IPS DF 6.9 (cell line): ENCODE measurements at places on chromosomes 4 and X.

GRCh38 chr4:23991444-23991843, 101.6 kb upstream of the PPARGC1A start:
- DNase-seq, result no peak

DNA sequence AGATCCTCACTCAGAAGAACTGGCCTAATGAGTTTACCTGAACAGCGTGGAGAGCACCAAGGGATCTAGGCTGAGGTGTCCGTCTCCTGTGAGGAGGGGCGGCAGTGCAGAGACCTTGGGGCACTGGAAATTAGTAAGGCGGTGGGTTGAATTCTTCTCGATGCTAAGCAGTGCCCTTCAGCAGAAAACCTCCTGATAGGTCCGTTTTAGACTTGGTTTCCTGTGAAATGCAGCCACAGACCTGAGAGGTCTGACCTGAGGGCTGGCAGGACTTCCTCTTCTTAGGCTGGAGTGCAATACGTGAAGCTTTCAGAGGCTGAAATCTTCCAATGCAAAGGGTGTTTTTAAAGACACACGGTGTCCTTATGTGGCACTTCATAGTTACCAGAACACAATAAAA, at the start of gene CLNK:
Gene CLNK, minus strand, starts transcription at position 138 of the 400 bp plus-strand sequence. CDS start 16,899 bp downstream, outside the sequence.
- DNase-seq, result no peak

DNA sequence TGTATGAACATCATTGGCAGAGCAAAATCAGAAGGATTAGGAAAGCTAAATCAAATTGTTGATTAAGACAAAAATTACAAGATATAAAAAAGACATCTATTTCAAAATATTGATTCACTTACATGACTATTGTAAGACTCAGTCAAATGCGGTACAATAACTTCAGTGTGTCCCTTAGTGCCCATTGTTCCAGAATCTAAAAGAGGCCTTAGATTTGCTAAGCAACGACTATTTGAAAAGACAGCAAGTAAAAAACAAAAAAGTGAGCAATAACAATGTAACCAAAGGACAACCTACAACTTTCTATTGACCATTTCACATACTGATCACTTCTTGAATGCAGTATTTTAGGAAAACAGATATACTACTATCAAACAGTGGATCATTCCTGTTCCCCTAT, 65.6 kb downstream of the UBA6 start:
- DNase-seq, result no peak

DNA sequence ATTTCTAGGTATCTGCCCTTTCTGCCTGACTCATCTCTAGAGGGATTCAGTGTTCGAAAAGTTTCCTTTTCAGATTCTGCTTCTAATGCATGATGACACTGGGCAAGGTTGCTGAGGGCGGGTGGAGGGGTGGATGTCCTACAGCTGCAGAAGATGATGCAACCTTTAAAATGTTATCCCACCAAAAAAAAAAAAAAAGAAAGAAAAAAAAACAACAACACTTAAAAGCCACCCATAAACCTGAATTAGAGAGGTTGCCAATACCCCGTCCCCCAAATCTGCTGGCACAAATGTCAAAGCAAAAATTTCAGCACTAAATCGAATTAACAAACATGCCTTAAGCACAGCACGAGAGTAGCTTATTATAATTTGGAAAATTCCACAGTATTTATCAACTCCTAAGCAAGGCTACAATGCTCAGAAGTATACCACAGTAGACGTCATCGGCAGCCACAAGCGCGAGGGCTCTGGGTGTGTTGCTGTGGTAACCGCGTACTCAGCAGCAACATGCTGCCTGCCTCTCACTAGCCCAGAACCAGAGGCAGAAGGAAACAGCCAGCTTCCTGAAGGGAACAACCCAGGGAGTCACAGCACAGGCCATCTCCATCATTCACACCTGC, 167.5 kb upstream of the MAP3K15 start:
- DNase-seq, result no peak

DNA sequence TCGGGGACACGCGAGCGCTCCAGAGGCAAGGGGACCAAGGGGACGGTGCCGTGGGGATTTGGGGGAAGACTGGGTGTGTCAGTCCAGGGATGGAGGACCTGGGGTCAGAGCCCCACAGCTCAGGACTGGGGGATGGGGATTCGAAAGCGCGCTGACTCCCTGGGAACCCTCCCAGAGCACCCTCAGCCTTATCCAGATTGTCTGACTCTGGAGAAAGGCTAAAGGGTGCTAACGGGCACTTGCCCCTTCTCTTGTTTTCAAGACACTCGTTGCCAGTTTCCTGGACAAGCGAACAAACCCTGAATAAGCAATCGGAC, 1.1 kb downstream of the DOCK11 start:
- DNase-seq, result no peak

DNA sequence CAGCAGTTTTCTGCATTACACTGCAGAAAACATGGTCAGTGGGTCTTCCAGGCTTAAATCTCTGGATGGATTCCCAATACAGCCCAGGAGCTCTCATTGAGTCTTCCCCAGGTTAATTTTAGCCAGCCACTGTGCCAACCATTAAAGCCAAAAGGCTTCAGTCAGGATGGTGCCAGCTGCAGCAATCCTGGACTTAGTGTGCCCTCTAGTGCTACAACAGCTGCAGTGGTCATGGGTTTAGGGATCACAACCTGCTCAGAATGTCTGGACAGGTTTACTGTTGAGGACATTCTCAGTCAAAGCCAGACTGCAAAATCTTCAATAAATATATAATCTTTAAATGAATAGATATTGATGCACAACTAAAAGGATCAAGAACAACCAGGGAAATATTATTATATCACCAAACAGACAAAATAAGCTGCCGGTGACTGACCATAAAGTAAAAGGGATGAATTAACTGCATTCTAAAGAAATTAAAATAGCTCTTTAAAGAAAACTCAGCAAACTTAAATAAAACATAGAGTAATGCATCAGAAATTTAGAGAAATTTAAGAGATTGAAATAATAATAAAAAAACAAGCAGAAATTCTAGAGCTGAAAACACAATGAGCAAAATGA, 639.9 kb downstream of the SPOCK3 start:
- DNase-seq, result peak; percentile 55

DNA sequence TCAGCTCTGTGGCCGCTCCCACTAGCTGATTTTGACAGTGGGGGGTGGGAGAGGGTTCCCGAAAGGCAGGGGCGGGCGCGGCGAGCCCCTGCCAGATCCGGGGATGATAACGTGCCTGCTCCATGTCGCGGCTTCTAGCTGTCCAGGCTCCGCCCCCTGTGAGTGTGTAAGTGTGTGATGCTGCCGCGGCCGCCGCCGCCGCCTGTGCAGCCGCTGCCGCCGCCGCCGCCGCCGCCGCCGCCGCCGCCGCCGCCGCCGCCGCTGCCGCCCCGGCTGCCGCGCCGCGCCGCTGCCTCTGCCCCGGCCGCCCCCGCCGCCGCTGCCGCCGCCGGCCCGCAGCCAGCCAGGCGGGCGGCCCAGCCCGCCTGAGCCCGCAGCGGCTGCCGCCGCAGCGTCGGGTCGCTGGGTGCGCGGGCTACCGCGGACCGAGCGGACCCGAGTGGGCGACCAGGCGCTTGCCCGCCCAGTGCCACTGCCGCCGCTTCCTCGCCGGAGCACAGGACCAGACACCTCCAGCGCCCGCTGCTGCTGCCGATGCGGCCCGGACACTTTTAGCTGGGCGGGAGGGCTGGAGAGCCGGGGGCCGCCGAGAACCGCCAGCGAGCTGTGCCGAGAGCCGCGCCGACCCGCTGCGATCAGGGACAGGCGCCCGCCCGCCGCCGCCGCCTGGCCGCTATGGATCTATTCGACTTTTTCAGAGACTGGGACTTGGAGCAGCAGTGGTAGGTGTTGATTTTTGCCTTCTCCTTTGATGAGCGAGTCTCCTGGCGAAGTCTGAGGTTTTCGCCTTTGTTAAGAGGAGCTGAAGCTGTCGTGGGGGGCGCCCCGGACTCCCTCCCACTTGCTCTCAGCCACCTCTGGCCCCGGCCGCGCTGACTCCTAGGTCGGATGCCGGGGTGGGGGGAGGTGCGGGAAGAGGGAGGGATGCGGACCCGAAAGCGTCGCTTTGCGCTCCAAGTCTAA, at the start of gene AFF2:
Gene AFF2, plus strand, starts transcription at position 195 of the 963 bp plus-strand sequence. Its CDS starts 481 bp downstream, at position 676.
- DNase-seq, result no peak

DNA sequence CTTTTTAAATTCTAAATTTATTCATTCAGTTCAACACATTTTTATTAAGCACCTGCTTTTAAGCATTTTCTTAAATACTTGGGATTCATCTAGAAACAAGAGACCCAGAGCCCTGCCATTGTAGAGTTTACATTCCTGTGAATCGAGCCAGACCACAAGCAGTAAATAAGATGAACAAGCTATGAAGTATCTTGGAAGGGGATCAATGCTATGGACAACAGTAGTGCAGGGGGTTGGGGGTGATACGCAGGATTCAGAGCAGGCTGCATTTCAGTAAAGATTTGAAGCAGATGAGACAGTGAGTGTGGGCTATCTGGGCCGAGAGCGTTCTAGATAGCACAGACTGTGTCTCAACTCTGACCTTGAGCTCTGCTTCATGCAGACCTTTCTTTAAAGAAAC, 35.1 kb downstream of the CLDN22 start:
- no peak for DNase-seq

- no peak for DNase-seq
Observed at GRCh38 chr4:110823251-110823650, 200.4 kb upstream of the PITX2 start.

DNA sequence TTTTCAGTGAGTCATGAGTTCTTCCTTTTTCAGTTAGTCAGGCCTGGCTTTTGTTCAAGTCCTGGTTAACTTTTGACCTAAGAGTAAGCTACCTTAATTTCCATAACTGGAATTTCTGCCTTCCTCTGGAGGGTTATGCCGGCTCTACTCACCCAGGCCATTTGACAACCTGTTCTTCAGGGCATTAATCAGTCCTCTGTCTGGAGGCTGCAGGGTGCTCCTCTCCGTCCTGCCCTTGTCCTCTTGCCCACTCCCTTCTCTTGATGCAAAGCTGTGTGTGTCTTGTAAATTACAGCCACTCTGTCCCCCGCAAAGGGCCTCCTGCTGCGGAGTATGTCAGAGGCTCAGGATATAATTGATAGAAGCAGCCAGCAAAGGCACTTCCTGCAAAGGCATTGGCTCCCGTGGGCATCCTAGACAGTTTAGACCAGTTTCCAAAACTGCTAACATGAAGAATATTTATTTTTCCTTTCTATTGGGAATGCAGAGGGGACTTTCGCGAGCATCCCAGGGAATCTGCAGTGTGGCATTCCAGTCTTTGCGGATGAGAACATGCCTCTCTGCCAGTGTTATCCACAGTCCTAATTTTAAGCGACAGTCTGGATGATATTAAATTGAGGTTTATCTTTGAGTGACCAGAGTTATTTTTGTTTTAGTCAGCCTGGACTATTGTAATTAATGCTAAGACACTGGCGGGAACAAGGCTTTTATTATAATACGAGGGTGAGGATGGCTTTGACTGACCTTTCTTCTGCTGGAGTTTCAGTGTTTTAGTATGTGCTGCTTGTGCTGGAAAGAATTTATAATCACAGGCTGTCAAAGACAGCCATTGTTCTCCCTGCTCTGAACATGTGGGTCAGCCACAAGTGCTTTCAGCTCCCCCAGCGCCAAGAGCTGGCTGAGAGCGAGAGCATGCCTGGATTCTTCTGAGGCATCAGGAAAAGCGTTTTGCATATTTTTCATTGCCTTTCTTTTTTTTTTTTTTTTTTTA, 74.2 kb downstream of the LIMCH1 start:
- DNase-seq, result no peak

GRCh38 chr4:168361365-168362024, 42.9 kb upstream of the DDX60 start:
- no peak for DNase-seq

- no peak for DNase-seq
Observed at GRCh38 chrX:33741807-33742206, 390.3 kb downstream of the FAM47A start.

DNA sequence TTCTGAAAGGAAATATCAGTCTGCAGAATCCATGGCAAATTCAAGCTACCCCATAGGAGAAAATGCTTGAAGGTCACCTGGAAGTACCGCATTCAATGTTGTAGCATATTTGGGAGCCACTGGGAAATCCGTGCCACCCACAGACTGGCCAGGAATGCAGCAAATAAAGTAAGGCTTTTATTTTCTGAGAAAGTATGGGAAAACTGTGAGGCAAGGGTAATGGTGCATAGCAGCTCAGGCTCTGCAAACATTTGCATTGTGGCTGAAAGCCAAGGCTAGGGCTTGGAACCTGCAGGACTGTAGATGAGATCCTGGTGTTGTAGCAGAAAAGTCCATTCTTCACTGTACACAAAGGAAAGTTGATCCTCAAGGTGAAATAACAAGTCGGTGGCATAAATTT, 450.9 kb upstream of the NR3C2 start:
- DNase-seq, result no peak

- DNase-seq, result no peak
Observed at GRCh38 chr4:87399148-87399547, 8.2 kb upstream of the HSD17B11 start.

- DNase-seq, result no peak
Observed at GRCh38 chrX:31240982-31241381, 169.1 kb upstream of the FTHL17 start.

GRCh38 chrX:107355533-107355932, 93.9 kb upstream of the FRMPD3 start:
- DNase-seq, result peak; percentile 9

GRCh38 chr4:6925357-6925836, 15.8 kb downstream of the TBC1D14 start:
- DNase-seq, result no peak

- DNase-seq, result peak; percentile 5
Observed at GRCh38 chr4:103046416-103047290, 27.1 kb upstream of the SLC9B1 start.

DNA sequence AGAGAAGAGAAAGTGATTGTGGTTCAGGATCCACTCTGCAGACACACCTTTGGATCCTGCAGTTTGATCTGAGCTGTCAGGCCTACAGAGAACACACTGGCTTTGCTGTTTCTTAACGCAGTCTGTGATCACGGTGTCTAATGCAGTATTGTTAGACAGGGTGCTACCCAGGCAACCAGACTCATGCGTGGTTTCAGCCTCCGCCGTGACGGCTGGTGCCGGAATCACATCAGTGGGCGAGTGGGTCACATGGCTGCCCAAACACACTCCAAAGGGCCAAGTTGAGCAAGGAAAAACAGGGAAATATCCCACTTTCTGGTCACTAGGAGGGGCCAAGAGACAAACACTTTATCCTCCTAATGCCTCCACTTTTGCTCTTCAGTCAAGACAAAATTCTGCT, 27.5 kb downstream of the CCDC149 start:
- no peak for DNase-seq

- DNase-seq, result no peak
Observed at GRCh38 chr4:19455196-19455595, 796.5 kb upstream of the SLIT2 start.

GRCh38 chr4:53994382-53995102, 69.9 kb downstream of the CHIC2 start:
- DNase-seq, result no peak

- no peak for DNase-seq
Observed at GRCh38 chr4:108717386-108717785, 45.5 kb downstream of the ETNPPL start.
